ENCODE measurements at places on chromosomes 3 and 15.

GRCh38 chr3:197709135-197709534 is 27.6 kb downstream of the RUBCN start:
- no peak for DNase-seq

GRCh38 chr3:146221276-146221675 is 29.6 kb downstream of the PLSCR4 start:
- no peak for DNase-seq

- DNase-seq = no peak
Measured at GRCh38 chr15:72227720-72228119, 3.3 kb downstream of the PKM start.

DNA sequence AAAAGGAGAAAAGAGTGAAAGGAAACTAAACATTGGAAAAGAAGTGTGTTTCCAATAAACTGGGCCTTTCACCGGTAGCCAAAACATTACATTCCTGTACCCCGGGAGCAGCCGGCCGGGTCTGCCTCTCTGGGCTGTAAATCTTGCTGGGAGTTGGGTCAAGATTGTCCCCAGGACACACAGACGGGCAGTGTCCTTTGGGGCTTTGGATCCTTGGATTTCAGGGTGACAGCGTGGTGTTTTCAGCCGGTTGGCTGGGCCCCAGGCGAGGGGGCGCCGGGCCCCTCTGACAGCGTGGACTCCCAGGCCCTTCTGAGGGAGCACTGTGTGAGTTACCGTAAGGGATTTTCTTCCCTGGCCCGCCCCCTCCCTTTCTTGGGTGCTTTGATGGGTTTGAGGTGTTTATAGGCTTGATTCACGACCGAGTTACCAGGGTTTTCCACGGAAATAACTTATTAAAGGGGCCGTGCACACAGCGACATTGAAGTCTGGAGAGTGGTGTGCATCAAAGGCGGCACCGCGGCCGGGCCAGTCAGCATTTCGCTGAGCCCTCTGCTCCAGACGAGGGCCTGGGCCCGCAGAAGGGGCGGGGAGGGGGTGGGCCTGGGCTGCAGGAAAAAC is 27.4 kb downstream of the SMAD6 start:
- no peak for DNase-seq

DNA sequence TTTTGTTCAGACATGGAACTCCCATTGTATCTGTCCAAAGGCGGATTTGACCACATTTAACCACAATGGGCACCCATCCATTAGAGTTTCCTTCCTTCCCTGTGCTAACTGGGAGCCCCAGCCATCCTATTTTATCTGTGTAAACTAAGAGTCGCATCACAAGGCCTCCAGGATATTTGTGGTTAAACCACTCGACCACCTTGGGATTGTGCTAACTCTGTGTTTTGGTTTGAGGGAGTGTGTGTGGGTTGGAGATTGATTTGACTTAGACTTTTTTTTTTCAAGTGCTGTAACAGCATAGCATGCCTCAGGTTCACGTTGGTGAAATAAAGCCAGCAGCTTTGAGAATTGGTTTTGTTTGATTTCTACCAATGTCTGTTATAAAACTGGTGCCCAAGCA is 100.4 kb upstream of the TP63 start:
- DNase-seq = no peak

GRCh38 chr3:124791639-124792151 is 61.4 kb downstream of the UMPS start:
- DNase-seq = no peak

- no peak for DNase-seq
Measured at GRCh38 chr3:38743043-38743442, 73.0 kb downstream of the SCN10A start.

GRCh38 chr3:27723001-27723445 is 900 bp upstream of the EOMES start:
- DNase-seq = peak; percentile 46

DNA sequence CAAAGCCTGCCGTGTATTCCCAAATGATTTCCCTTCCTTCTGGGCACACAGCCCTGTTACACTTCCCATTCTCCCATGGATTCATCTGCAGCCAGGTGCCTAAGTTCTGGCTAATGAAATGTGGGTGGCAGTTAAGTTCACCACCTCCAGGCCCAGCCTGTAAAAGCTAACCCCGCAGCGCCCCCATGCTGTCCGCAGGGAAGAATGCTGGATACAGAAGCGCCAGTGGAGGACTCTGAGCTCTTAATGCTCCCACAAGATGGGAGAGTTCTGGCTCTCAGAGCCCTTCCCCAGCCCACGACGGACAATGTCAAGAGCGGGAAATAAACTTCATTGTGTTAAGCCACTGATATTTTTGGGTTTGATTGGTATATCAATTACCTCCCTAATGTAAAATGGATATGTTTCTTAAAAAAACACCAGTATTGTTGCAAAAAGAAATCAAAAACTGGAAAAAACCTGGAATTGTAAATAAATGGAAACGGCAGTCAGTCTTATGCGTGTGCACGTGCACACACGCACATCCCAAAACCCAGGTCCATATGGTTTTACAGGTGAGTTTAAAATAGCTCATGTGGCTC is 37.7 kb upstream of the FGD5 start:
- no peak for DNase-seq

GRCh38 chr3:156602424-156602823 is 47.5 kb upstream of the SSR3 start:
- no peak for DNase-seq

DNA sequence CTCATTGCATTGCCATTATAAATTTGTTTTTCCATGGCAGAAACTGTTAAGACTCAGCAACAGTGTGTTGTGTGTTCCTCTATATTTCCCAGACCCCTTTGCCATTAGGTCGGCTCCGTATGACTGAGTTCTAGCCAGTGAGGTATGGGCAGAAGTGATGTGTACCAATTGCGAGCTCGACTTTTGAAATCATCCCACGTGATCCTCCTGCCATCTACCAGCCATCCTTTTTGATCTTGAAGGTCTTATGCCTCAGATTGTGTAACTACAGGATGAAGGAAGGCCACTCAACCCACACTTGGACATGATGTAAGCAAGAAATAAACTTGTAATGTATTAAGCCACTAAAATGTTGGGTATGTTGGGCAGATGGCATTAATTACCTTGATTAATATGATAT is 562.3 kb downstream of the PDCD6IP start:
- DNase-seq = no peak

GRCh38 chr3:151198849-151199248 is 4.2 kb downstream of the GPR171 start:
- DNase-seq = no peak

DNA sequence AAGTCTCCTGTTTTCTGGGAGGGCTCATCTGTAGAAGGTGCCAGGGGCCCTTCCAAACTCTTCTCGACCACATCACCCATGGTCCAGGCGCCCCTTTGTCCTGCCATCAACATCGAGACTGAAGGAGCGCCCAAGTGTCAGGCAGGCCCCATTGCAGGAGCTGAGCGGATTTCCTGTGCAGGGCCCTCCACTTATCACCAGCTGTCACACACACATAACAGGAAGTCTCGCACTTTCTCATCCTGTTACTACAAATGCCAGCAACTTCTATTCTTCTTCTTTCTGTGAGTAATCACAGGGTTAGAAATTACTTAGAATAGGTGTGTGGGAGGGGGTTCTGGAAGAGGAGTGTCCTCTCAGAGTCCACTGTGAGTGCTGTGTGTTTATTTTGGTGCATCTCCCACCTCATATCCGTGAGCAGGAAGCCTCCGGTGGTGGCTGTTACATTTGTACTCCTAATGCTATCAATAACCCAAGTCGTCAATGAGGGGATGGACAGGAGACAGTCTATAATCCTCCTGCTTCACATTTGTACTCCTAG is at the start of gene KLHL6:
TSS of gene KLHL6 (minus strand) at position 166 of the 541 bp plus-strand sequence. CDS start at position 113, 53 bp downstream.
- DNase-seq = peak; percentile 79

GRCh38 chr15:38674448-38674847 is 109.8 kb upstream of the RASGRP1 start:
- no peak for DNase-seq

GRCh38 chr3:89740080-89740880 is 632.9 kb downstream of the EPHA3 start:
- no peak for DNase-seq

Data from activated T-cell treated with anti-CD3 and anti-CD28 coated beads, Interleukin-2, amount 50 U/mL, for 24 hours (primary cell).